Activated CD4-positive, alpha-beta memory T cell treated with anti-CD3 and anti-CD28 coated beads for 36 hours (primary cell): ENCODE measurements at places on chromosomes 12 and 14. TPM values are rescaled to one million over a fixed set of nuclear protein-coding genes. Genes with fewer than 3 reads are reported as not detected.

The OAS2 gene
- total RNA-seq, result 140 TPM

DNA sequence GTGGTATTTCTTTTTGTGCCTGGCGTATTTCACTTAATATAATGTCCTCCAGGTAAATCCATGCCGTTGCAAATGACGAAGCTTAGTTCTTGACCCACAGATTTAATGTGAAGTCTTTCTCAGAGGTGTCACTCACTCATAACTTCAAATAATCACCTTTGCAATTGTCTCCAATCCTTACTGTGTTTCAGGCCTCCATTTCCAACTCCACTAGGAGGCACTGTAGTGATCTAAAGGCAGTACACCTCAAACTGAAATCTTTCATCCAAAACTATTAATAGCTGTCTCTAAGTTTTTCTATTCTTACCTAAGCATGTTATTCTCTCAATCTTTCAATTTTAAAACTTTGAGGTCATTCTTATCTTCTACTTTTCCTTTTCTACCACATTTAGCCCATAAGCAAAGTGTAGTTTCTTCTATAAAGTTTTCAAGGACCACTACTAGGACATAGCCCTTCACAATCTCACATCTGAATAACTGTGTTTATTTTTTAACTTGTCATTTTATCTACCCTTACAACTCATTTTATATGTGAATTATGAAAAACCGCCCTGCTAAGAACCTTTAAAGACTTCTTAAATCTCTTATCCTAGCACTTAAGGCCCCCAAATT is 25.5 kb upstream of the FBXO34 start:
- no peak for DNase-seq

DNA sequence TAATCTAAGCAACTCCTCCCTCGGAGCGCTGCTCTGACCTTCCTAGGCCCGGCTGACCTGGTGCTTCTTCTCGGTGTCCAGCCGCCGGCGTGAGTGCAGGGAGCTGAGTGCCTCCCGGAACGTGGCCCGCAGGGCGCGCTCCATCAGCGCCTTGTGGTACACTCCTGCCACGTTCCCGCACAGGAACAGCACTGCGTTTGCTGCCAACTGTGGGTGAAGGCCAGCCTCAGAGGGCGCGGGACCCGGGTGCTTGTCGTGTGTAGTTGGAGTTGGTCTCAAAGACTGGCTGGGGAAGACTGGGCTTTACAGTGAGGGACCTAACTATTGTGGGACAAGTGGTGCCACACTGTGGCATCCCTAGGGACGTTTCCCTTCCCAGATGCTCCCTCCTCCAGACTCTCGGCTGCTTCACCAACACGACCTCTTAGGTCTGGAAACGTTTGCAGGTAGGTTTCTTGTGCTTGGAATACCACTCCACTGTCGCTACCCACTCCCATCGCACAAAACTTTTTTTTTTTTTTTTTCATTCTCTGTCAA is 3.1 kb downstream of the ADCY4 start:
- DNase-seq, result no peak

DNA sequence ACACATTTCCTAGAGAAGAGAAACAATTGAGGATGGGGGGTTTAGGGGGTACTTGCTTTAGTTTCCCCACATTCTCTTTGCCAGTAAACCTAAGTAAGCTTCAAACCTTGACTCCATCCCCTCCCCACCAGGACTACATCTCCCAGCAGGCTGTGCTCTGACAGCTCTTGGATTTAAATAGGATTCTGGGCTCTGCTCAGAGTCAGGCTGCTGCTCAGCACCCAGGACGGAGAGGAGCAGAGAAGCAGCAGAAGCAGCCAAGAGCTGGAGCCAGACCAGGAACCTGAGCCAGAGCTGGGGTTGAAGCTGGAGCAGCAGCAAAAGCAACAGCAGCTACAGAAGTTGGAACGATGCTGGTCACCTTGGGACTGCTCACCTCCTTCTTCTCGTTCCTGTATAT is 20.6 kb downstream of the RDH12 start:
- DNase-seq, result no peak

GRCh38 chr12:86172913-86173443 is 83.2 kb downstream of the MGAT4C start:
- DNase-seq, result no peak

DNA sequence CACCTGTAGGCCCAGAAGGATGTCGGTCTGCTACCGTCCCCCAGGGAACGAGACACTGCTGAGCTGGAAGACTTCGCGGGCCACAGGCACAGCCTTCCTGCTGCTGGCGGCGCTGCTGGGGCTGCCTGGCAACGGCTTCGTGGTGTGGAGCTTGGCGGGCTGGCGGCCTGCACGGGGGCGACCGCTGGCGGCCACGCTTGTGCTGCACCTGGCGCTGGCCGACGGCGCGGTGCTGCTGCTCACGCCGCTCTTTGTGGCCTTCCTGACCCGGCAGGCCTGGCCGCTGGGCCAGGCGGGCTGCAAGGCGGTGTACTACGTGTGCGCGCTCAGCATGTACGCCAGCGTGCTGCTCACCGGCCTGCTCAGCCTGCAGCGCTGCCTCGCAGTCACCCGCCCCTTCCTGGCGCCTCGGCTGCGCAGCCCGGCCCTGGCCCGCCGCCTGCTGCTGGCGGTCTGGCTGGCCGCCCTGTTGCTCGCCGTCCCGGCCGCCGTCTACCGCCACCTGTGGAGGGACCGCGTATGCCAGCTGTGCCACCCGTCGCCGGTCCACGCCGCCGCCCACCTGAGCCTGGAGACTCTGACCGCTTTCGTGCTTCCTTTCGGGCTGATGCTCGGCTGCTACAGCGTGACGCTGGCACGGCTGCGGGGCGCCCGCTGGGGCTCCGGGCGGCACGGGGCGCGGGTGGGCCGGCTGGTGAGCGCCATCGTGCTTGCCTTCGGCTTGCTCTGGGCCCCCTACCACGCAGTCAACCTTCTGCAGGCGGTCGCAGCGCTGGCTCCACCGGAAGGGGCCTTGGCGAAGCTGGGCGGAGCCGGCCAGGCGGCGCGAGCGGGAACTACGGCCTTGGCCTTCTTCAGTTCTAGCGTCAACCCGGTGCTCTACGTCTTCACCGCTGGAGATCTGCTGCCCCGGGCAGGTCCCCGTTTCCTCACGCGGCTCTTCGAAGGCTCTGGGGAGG is at the start of gene LTB4R:
LTB4R (plus strand) TSS at position 857 of the 959 bp plus-strand sequence. CDS start 4,150 bp downstream, outside the sequence.
- DNase-seq, result peak; percentile 81

The KLRB1 gene
- total RNA-seq, result 4.9 TPM

DNA sequence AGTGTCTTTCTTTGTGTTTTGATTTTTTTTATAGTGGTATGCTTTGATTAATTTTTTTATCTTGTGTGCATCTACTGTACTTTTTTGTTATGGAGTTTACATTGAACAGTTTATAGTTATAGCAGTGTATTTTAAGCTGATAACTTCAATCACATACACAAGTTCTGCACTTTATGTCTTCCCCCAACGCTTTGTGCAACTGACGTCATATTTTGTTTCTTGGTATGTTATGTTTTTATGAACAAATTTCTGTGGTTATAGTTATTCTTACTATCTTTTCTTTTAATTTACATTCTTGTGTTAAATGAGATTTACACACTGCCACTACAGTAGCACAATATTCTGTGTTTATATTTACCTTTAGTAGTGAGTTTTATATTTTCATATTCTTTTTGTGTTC is 197.1 kb downstream of the SNAPC1 start:
- no peak for DNase-seq

The CCDC184 gene
- total RNA-seq, result 0.36 TPM

DNA sequence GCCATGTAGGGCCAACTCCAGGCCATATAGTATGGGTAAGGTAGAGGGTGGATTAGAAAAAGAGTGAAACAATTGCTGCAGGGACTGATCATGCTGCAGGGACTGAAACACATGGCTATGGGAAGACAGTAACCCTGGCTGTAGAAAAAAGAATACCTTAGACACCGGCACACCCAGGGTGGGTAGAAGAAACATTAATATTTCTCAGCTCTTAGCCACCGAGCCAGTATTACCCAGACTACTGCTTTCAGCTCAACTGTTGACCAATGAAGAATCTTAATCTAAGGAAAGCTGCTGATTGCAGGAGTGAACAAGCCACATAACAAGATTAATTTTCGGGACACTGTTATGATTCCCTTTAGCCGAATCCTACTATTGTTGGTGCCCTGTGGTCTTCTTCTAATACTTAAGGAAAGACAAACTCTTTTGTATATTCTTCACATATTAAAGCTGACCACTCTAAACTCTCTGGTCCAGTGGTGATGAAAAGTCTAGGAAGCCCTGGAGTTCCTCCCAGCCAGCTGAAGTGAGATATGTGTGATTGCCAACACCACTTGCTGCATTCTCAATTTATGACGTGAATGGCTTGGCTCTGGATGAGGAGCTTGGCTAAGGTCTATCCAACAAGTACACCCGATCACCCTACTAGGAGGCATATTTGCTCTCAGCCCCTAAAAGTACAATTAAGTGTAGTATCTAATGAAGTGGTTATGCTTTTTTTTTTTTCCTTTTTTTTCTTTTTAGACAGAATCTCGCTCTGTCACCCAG is 69.2 kb downstream of the NOVA1 start:
- DNase-seq, result no peak

The ACRBP gene
- total RNA-seq, result 1.2 TPM

The TAS2R31 gene
- 1.1 TPM for total RNA-seq

GRCh38 chr12:109277899-109278762 is 31.0 kb downstream of the FOXN4 start:
- DNase-seq, result no peak

- no peak for DNase-seq
These were observed 80.8 kb downstream of the DACT1 start for GRCh38 chr14:58718226-58719205.
